ENCODE measurements at places on chromosomes 3 and 15.

GRCh38 chr3:183122257-183122932, 23.1 kb upstream of the MCCC1 start:
- DNase-seq = no peak

DNA sequence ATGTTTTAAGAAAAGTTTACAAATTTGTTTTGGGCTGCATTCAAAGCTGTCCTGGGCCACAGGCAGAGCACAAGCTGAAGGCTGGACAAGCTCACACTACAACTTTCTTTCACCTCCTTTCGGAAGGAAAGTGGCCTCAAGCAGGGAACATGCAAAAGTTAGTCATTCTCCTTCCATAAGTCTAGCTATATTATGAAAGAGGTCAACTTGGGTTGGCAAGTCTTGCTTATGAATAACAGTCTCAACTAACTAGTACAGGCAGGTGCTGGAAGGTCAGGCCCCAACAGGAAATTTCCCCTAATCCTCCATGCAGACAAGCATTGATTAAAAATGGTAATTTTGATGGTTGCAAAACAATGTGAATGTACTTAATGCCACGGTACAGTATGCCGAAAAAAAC, 69.4 kb downstream of the OSBPL10 start:
- DNase-seq = no peak

GRCh38 chr3:127446756-127447155, 143.8 kb downstream of the TPRA1 start:
- no peak for DNase-seq

DNA sequence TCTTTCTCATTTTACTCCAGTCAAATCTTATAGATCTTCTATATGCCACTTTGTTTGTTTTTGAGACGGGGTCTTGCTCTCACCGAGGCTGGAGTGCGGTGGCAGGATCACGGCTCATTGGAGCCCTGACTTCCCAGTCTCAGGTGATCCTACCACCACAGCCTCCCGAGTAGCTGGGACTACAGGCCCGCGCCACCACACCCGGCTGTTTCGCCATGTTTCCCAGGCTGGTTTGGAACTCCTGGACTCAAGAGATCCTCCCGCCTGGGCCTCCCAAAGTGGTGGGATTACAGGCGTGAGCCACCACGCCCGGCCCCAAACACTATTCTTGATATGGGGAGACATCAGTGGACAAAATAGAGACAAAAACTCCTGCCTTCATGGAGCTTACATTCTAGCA, 927 bp upstream of the TFDP2 start:
- no peak for DNase-seq

GRCh38 chr3:122092460-122093165, 37.5 kb downstream of the CD86 start:
- no peak for DNase-seq

- DNase-seq = no peak
Measured at GRCh38 chr3:182491577-182491976, 301.7 kb upstream of the ATP11B start.

- no peak for DNase-seq
Measured at GRCh38 chr3:87311309-87311708, 34.9 kb upstream of the POU1F1 start.

DNA sequence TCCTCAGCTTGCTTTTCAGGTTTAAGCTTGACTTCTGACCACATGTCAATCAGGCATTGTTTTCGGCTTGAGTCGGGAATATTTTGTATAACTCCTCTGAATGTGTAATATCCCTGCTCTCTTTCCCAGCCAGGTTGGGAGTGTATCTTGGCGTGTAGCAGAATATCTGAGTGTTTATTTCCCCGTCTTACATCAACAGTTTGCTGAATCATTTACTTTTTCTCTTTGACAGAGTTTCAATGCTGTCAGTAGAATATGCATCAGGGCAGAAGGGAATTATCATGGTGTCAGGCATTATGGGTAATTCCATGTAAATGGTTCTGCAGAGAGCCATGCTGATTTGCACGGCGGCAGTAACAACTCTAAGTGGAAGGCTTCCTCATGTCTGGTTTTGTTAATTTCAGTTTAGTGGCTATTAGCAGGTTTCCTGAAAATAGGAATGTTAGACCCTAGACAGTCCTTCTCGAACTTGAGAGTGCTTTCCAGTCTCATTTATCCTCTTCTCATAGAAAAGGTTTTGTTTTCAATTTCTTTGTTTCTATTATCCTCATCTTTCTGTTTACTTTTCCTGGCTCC, 566.3 kb downstream of the AGBL1 start:
- no peak for DNase-seq

DNA sequence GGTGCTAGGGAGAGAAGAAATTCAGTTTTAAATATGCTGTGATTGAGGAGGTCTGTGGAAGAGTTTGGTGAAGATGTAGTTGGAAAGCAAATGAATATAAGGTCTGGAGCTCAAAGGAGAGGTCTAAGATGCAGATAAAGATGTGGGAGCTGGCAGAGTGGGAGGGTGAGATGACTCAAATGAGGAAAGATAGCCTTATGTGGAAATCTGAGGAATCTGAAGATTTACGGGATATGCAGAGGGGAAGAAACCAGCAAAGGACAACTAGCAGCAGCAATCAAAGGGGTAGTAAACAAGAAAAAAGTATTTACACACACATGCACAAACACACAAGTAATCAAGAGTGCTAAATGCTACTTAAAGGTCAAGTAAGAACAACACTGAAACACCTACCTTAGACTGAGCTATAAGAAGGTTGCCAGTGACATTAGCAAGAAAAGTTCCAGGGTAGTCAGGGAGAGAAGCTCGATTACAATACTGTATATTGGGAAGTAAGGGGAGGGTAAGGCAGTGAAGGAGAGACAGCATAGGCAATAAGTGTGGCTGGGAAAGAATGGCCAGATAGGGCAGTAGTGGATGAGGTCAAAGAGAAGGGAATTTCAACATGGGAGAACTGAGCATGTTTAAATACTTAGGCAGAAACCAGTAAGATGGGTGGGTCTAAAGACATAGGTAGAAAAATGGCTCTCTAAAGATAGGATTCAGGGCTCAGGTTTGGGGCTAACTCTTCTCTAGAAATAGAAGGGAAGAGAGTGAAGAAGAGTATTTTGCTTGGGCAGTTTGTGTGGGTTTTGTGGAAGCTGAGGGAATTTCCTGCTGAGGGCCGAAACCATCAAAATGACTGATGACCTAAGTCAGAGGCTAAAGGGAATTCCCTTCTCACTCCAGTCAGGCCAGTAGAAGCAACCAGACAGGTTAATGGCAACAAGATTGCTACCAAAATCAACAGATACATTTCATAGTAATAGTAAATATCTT, 8.9 kb downstream of the CMTM6 start:
- no peak for DNase-seq

DNA sequence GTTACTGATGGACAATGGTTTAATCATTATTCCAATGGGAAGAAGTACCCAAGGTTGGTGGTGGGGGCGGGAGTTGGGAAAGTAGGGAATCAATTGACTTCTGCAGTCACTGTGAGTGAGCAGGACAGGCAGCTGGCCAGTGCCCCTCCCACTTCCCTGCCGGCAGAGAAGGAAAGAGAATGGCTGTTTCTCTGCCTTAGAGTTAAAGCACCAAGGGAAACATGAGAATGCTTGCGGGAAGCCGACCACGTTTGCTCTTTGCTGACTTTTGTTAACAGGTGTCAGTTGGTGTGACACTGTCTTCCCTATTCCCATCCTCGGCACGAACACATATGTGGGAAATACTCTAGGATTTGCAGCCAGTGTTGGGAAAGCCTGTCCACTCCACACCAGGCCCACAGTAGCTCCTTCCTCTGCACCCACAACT, 33.5 kb upstream of the MFSD1 start:
- DNase-seq = no peak

DNA sequence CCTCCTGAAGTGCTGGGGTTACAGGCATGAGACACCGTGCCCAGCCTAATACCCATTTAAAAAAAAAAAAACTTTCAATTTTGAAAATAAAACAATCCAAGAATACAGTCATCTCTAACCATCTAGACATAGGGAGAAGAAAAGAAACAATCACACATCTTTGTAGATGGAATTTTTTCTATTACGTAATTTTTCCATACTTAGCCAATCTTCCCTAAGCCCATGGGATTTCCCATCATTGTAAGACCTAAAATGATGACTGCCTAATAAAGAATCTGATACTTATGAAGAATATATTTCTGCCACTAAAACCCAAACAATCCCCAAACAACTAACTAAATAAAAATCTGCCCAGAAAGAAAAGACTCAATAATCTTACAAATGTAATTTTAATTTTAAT, 88.7 kb downstream of the CBLB start:
- DNase-seq = no peak

GRCh38 chr3:117836296-117836695, 1126.7 kb downstream of the TUSC7 start:
- no peak for DNase-seq

GRCh38 chr15:38212729-38213351, 39.8 kb upstream of the SPRED1 start:
- DNase-seq = no peak

GRCh38 chr3:114213627-114214541, 23.5 kb downstream of the ZNF80 start:
- peak; percentile 40 for DNase-seq

DNA sequence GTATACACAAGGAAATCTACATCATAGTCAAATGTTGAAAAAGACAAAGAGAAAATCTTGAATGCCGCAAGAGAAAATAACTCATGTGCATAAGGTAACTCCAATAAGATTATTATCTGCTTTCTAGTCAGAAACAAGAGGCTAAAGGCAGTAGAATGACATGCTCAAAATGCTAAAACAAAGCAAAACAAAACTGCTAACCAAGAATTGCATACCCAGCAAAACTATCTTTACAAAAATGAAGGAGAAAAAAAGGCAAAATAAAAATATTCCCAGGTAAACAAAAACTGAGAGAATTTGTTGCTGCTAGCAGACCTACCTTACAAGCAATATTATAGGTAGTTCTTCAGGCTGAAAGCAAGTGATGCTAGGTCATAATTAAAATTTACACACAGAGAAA, 76.4 kb upstream of the TMEM158 start:
- DNase-seq = no peak

- no peak for DNase-seq
Measured at GRCh38 chr3:131323014-131323413, 58.6 kb upstream of the NUDT16 start.

DNA sequence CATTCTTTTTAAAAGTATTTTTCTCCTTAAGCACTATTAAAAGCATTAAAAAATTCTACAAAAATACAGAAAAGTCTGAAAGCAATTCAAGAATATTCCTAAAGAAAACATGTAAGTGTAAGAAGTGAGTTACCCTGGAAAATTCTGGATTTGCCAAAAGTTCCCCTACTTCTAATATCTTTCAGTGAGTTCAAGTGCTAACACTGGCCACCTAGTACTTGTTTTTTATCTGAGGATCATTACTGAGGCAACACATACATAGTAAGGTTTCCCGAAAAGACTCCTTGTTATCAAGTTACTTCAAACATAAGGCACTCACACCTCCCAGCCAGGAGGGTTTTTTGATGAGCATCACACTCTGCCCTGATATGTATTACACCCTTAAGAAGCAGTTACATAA, 158.4 kb downstream of the TIGIT start:
- no peak for DNase-seq

DNA sequence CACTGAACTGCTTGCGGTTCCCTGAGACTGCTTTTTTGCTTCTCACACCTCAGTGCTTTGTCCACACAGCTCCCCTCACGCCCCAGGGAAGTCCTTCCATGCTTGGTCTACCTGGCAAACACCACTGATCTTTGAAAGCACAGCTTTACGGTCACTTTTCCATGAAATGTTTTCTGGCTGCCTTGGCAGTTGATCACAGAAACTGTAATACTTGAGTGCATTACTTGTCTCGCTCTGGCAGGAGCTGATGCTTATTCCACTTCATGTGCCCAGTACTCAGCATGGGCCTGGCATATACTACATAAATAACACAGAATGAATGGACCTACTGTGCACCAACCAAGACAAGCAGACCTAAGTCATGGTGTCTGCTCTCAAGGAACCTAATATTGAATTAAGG, 121.1 kb downstream of the MEX3B start:
- no peak for DNase-seq

- no peak for DNase-seq
Measured at GRCh38 chr15:97521381-97522285, 438.9 kb upstream of the ARRDC4 start.

Measured in stimulated activated CD8-positive, alpha-beta memory T cell treated with anti-CD3 and anti-CD28 coated beads, Interleukin-15, amount 100 ng/mL, for 24 hours (primary cell).